ENCODE measurements at places on chromosomes 13 and 19.

DNA sequence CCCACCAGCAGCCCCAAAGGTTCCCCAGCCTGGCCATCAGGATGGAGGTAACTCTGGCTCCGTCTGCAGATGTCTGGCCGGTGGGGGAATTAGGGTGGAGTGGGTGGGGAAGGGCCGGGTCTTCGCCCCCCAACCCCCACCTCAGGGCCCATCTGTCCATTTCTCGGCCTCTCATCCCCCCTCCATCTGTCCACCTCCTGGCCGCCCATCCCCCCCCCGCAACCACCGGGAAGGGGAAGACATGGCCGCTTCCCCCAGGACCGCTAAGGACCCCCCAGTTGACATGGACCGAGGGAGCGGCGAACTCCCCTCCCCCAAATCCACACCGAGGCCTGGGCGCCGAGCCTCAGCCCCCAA is 793 bp downstream of the LRFN1 start:
- DNase-seq = no peak

DNA sequence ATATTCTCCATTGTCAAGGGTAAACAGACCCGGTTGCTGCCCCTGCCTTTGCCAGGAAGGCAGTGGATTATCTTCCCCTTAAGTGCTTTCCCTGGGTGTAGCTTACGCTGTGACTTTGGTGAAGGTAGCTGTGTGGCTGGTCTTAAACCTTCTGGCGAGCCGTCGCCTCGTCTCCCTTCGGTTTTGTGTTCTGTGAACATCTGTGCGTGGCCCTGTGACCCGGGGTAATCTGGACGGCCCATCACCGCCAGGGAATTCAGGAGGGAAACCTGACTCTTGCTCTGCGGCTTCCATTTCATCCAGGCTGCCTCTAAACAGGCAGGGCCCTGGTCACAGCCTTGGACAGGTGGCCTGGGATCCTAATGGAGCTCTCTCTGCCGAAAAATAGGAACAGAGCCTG is 78.7 kb downstream of the SHISA2 start:
- no peak for DNase-seq

- no peak for DNase-seq
These were observed 4.8 kb downstream of the PNKP start for GRCh38 chr19:49862391-49863253.

- DNase-seq = no peak
These were observed 4.9 kb downstream of the MBNL2 start for GRCh38 chr13:97226788-97227627.

DNA sequence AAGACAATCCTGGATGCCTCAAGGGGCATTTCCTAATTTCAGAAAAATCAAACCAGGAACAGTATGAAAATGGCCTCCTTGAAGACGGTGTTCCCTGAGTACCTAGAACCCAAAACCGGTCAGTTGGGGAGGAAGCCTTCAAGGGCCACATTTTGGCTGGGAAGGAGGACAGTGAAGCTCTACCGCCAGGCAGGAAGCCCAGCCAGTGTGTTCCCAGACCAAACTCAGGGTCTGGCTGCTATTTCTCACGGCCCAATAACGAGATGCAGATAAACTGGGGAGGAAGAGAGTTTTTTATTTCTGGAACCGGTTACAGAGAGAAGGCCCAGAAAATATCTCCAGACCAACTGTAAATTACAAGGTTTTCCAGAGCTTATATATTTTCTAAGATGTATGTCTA is 24.3 kb upstream of the CEACAM21 start:
- no peak for DNase-seq

DNA sequence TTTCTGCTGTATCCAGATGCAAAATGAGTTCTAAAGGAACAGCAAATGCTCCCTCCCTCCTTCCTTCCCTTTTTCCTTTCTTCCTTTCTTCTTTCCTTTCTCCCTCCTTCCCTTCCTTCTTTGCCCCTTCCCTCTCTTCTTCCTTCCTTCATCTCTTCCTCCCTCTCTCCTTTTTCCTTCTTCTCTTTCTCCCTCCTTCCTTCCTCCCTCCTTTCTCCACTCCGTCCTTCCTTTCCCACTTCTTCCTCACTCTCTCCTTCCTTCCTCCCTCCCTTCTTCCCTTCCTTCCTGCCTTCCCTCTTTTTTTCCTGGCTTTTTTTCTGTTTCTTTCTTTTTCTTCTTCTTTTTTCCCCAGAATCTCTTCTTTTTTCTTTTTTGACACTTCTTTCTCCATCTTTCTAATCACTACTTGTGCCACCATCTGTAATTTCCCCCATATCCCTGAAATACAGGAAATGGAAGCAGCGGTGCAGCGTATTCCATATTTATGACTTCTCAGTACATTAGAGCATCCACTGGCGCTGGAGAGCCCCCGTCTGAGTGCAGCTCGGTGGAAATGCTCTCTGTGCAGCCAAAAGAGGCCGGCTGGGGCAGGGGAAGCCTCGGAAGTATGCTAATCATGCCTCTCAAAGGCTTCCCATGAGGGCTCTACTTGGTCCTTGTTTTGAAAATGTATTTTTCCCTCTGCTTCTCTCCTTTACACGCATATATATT is 275.6 kb downstream of the TSHZ3 start:
- DNase-seq = no peak
